ENCODE measurements at places on chromosomes 13 and 19.

GRCh38 chr13:25912961-25913360, 138.9 kb downstream of the SHISA2 start:
- DNase-seq = no peak

- no peak for DNase-seq
These were observed 7.7 kb upstream of the CDADC1 start for GRCh38 chr13:49240017-49240416.

DNA sequence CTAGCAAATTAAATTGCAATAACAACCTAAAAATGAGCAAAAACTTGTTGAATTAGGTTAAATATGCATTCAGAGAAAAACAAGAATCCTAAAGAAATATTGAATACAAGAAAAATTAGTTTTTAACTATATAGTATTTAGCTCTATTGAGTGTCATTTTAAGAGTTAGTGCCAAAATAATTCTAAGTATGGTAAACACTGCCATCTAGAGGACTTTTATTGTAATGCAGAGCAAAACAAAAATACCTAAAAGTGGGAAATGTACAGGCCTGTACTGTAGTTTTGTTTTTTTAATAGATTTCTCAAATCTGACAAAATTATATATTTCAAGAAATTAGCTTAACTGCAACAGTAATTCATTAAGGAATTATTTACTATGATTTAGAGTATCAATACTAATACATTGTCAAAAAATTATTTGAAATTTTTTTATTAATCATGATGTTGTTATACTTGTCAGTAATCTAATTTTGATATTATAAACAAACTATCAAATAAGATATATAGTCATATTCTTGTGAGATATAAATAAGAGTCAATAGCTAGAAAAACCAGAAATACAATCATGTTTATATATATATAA, 8.2 kb upstream of the PCDH9 start:
- DNase-seq = no peak

DNA sequence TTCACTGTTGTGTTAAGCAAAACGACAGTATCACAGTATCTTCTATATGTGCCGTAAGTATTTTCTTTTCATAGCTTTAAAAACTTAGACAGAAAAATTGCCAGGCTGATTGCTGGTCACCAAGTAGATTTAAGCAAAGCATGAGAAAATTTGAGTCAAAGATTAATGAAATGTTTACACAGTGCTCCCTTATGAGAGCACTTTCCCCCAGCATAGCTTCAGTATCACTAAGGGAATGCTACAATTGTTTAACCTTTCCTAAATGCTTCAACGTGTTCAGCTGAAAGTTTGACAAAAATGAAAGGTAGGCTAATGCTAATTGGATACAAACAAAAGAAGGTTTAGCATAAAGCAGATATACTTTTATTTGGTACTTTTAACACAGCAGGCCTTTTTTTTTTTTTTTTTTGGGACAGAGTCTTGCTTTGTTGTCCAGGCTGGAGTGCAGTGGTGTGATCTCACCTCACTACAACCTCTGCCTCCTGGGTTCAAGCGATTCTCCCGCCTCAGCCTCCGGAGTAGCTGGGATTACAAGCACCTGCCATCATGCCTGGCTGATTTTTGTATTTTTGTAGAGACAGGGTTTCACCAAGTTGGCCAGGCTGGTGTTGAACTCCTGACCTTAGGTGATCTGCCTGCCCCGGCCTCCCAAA, 23.4 kb downstream of the PCCA start:
- DNase-seq = no peak

DNA sequence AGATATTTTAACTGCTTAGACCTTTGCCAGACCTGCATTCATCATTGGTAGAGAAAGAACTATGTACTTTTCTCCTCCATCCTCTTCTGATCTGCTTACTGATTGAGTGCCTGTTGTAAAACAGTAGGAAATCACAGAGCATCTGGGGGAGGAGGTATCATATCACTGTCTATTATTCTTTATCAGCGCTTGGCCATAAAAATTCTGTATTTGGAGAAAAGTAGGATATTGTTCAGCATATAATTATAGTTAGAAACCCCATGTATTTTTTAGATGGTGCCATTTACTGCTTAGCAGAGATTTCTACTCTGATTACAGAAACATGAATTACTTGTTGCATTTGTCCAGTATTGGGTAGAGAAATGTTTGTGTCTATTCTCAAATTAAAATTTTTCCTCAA, 62.4 kb downstream of the URI1 start:
- no peak for DNase-seq

- no peak for DNase-seq
These were observed 15.1 kb upstream of the POU4F1 start for GRCh38 chr13:78618411-78618810.

DNA sequence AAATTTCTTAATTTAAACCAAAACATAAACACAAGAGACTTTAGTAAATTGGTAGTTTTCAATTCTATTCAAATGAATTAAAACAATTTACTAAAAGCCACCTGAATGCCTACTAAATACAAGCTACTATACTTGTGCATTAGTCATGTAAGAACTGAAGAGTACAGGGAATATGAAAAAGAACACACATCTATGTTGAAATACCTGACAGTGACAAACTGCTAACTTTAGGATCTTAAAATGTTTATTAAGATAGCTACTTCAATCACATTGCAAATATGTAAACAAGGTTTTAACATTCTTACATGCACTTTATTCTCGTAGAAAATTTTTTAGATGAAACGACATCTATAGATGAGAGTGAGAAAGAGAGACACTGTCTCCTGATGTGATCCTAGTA, 4.1 kb downstream of the SPRYD7 start:
- DNase-seq = no peak

DNA sequence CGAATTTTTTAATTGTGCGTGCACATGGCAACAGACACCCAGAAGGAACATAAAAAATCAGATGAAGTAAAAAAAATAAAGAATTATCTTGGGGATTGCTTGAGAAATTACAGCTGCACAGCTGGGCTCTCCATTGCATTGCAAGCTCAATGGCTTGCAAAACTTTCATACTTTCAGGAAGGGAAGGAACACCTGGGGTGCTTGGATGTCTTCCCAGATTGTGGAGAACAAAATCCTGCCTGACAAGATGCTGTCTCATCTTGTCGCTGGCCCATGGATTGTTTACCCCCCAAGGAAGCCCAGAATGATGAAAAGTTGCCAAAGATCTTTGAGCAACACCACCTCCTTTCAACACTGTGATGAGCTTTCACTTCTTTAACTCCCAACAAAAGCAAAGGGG, 11.0 kb upstream of the CASP14 start:
- no peak for DNase-seq

DNA sequence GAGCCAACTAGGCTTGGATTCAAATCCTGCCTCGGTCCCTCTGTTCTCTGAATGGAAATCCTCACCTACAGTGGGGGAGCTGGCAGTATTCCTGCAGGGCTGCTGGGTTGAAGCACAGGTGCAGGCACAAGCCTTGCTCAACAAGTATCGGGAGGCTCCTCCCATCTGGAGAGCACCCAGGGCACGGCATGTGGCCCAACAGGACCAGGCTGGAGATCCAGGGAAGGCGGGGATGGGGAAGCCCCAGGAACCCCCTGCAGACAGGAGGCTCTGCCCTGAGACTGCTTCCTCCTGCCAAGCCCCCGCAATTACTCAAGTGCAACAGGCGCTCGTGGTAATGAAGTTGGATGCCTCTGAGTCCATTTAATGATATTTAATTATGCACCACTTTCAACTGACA, 128.0 kb upstream of the VSTM2B start:
- DNase-seq = no peak

GRCh38 chr13:32019612-32020233, 11.9 kb upstream of the FRY start:
- DNase-seq = no peak

DNA sequence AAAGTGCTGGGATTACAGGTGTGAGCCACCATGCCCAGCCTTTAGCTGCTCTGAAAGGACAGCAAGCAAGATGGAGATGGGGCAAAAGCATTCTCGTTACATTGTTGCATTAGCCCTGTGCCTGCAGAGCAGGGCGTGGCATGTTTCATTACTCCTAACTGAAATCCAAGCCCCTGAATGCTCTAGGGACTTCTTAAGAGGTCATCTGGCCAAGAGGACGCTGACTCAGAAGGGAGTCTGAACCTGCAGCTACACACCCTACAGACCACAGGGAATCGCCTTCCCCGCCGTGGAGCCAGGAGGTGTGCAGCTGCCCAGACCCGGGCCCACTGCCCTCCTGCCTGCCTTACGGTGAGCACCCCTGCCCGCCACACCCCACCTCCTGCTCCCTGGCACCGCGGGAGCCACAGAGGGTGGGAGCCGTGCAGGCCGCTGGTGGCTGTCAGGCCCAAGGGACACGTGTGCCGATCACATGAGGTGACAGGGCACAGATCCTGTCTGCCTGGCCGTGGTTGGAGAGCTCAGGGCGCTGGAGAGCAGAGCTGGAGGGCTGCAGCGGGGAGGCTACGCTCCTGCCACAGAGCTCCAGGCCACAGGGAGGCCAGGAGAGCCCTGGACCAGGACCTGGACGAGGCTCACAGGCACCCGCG, 27.2 kb downstream of the ADPRHL1 start:
- DNase-seq = no peak

All from omental fat pad (tissue), 4 donors.